ENCODE measurements at places on chromosomes 3 and 15. TPM values are rescaled to one million over a fixed set of nuclear protein-coding genes. Genes with fewer than 3 reads are reported as not detected.

The PRR20G gene
- polyA plus RNA-seq, result not detected

The SPINK8 gene
- 0.43 TPM for polyA plus RNA-seq

The COPB2 gene
- 164 TPM for polyA plus RNA-seq

The FAM174B gene
- 35.2 TPM for polyA plus RNA-seq

The GPX1 gene
- 84.1 TPM for polyA plus RNA-seq

The MDFIC2 gene
- not detected for polyA plus RNA-seq

The TRAK1 gene
- 49.7 TPM for polyA plus RNA-seq

Measured in left kidney (tissue), 8 donors.